Right ventricle myocardium inferior (tissue), 1 donor: ENCODE measurements at places on chromosomes 5 and 9.
A peak's percentile ranks its signal among the peaks of the same experiment; 100 is the strongest.

- no peak for DNase-seq
These were observed 142.2 kb upstream of the ABCA1 start for GRCh38 chr9:105070176-105070575.

- no peak for DNase-seq
These were observed 156.3 kb upstream of the MVB12B start for GRCh38 chr9:126170286-126170823.

DNA sequence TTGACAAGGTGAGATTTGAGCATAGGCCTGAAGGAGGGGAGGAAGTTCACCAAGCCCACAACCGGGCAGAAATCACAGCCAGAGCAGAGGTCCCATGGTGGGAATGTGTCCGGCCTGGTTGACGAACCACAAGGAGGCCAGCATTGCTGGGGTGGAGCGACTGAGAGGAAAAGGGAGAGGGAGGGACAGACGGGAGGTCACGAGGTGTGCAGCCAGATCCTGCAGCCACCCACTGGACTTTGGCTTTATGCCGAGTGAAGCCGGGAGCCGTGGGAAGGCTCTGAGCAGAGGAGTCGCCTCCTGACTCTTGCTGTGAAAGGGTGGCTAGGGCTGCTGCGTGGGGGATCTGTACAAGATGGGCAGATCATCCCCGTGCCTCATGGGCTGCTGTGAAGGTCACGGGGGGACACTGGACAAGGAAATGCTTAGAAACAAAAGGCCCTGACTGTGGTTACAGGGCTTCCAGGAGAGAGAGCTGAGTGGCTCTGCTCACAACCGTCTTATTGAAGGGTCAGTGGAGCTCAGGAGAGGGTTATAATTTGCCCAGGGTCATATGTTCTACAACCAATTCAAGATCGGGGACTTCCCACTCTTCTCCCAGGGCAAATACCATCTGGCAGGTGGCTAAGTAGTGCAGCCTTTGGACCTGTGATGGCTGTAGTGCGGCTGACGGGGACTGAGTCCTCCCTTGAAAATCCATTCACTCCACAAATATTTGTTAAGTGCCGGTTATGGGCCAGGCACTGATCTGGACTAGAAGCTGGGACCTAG, 15.6 kb upstream of the CD74 start:
- DNase-seq: peak; percentile 74

DNA sequence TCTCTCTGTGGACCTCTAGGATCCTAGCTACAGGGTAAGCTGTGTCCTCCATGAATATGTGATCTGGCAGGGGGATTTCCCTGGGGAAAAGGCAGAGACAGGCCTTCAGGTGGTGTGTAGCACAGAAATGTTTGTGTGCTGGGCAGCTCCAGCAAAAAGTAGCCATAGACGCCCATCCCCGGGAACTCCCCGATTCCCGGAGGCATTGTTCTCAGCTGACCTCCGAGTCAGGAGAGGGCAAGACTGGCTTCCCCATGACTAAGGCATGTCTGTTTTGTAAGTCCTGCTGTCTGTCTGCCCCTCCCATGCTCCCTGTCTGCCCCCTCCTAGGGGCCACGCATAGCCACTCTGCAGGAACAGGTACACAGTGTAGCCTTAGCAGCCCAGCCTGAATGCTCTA, 834.5 kb downstream of the PTPRD start:
- DNase-seq: no peak

DNA sequence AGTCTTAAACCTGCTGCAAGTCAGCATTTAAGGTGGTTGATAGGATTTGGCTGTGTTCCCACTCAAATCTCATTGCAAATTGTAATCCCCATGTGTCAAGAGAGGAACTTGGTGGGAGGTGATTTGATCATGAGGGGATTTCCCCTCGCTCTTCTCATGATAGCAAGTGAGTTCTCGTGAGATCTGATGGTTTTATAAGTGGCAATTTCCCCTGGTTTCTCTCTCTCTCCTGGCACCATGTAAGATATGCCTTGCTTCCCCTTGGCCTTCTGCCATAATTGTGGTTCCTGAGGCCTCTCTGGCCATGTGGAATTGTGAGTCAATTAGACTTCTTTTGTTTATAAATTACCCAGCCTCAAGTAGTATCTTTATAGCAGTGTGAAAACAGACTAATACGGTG, 84.3 kb upstream of the SMC2 start:
- no peak for DNase-seq

GRCh38 chr9:5895782-5896181, 5.1 kb downstream of the MLANA start:
- DNase-seq: no peak

DNA sequence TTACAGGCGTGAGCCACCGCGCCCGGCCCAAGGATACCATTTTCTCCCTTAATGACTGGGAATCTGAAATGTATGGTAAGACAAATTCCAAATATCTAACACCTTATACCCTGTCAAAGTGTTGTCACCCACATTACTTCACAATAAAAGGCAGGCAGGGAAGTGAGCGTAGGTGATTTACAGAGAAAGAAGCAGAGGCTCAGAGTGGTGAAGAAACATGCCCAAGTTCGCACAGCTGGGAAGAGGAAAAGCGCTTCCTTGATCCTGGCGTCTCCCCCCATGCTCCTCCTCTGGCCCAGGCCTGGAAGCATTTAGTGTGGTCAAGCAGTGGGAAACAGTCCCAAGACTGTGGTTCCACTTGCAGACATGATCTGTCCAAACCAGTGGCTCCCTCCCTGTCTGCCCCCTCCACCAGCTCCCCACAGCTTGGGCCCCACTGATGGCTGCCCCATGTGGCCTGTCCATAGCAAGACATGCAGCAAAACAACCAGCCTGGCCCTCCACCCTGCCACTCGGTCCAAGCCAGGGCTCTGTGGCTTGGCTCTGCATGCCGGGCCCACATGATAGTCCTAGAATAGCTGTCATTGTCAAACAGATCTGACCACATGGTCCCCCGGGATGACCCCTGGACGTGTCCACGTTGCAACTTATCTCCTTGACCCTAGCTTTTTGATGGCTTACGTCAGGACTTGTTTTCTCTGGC, 107.2 kb downstream of the TTLL11 start:
- DNase-seq: peak; percentile 76

GRCh38 chr5:141691286-141691866, 9.3 kb upstream of the ARAP3 start:
- no peak for DNase-seq

DNA sequence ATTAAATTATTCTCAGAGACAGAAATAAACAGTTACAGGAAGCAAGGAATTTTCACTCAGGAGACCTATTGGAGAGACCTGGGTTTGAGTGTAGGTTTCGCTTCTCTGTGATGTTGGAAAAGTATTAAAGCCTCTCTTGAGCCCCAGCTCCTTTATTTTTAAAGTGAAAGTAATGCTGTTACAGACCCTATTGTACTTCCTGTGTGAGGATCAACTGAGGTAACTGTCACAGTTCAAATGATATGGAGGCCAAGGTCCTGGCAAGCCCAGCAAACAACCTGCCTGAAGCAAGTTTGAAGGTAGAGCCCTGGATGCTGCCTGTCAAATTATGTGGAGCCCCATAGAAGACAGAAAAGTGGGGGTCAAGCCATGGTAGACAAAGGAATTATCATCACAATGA, 7.9 kb upstream of the HACD4 start:
- no peak for DNase-seq

DNA sequence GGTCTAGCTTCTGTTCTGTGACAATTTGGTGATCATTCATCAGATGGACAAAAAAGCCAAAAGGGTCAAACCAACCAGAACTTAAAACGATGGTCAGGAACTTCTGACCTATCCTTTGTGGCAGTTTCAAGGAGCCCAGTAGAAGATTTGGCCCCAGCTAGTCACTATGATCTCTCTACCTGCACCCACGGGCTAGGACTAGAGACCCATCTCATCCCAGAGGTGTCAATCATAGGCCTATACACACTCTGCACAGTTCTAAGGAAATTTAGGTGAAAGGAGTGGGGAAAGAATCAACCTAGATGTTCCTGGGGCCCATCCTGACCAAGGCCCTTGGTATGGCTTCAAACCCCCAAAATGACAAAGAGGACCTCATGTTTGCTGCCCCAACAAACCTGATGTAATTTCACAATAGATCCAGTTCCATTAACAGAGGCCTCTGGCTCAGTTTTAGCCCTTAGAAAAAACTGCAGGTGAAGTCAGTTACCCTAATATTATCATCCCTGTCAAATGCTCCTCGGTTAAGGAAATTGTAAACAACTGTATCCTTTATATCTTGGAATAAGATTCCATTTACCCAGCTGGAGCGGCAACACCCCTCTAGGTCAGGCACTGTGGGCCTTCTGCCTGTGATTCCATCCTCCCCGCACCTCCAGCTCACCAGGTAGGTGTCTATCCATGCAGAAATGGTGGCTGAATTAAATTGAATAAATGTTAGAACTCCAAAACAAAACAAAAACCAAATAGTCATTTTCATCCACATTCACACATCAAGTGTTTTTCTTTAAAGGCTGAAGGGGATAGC, 138.7 kb downstream of the ENC1 start:
- no peak for DNase-seq

DNA sequence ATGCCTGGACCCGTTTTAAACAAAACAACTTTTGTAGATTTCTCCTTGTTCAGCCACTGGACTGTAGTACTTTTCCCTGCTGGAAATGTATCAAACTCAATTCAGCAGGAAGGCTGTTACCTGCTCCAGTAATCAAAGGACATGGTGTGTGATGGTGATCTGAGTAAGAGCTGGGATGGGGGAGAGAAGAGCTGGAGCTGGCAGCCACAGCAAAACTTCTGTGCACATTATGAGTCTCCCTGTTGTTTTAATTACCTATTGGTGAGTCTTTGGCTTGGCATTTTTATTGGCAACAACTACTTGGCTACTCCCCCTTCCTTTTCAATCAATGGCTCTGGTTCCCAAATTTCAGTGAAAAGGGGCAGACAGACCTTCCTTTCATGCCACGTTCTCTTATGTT, 9.7 kb downstream of the NREP start:
- no peak for DNase-seq

DNA sequence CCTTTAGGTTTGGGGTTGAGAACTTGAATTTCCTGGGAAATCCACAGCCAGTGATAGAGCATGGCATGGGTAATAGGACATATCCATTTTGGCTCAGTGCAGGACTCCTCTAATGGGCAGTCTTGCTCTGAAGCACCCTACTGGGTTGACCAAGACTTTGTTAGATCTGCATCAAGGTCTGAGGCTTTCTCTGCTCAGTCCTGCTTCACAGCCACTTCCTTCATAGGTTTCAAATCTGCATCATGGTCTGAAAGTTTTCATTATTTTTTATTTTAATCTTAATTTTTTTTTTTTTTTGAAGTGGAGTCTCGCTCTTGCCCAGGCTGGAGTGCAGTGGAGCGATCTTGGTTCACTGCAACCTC, 36.5 kb downstream of the KIF2A start:
- no peak for DNase-seq

- DNase-seq: no peak
These were observed 7.0 kb downstream of the FSTL4 start for GRCh38 chr5:133605323-133605722.

GRCh38 chr5:159316519-159317383, 13.5 kb downstream of the IL12B start:
- DNase-seq: no peak

GRCh38 chr5:158492841-158493242, 606.9 kb downstream of the EBF1 start:
- no peak for DNase-seq

DNA sequence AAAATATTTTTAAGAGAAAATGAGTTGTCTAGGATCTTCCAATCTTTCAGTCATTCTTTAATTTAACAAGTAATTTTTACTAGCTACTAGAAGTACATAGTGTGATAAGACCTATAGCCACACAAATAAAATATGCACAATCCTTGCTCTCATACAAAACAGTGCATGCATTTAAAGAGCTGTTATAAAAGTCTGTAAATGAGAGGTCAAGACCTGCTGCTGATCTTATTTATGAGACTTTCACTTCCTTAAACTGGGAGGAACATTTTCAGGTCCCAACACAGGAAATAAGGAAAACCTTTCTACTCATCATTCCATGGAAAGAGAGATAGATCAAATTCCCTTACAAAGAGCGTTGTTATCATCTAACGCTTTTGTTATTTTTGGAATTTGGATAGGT, 54.2 kb upstream of the PAM start:
- DNase-seq: no peak

- no peak for DNase-seq
These were observed 210.9 kb downstream of the AOPEP start for GRCh38 chr9:94937214-94937903.

DNA sequence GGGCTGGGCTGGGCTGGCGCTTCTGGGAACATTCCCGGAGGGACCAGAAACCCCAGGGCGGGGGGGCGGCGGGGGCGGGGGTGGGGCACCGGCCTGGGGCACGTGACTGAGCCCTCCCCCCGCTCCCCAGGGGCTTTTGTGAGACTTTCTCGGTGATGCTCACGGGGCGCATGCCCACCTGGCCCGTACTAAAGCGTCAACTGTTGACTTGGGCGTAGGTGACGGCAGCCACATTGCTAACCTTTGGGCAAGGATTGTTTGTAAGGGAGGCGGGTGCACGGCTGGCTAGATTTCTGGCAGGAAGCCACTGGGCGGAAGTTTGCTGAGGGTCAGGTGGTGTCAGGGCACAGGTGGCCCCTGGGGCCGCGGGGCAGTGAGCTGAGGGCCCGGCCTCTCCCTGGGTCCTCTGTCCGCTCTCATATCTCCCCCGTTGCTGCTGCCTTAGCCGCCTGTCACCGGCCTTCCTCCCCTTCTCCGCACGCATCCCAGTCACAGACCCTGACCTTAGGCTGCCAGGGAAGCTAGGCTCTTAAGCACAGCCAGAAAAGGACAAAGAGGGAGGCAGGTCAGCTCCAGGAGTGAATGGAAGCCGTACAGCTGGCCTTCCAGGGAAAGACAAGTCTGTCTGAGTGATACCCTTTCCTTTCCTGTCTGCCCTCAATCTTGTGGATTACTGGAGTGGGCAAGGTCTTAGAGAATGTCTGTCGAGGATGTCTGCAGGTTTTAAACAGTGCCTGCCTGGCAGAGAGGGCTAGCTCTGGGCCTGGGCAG, 812 bp downstream of the CACFD1 start:
- DNase-seq: no peak

GRCh38 chr9:133109931-133110650, 10.9 kb downstream of the RALGDS start:
- DNase-seq: peak; percentile 27

- DNase-seq: no peak
These were observed 21.7 kb downstream of the ARL15 start for GRCh38 chr5:54288568-54289217.

- DNase-seq: peak; percentile 68
These were observed 848 bp downstream of the RAD50 start for GRCh38 chr5:132557478-132558172.

DNA sequence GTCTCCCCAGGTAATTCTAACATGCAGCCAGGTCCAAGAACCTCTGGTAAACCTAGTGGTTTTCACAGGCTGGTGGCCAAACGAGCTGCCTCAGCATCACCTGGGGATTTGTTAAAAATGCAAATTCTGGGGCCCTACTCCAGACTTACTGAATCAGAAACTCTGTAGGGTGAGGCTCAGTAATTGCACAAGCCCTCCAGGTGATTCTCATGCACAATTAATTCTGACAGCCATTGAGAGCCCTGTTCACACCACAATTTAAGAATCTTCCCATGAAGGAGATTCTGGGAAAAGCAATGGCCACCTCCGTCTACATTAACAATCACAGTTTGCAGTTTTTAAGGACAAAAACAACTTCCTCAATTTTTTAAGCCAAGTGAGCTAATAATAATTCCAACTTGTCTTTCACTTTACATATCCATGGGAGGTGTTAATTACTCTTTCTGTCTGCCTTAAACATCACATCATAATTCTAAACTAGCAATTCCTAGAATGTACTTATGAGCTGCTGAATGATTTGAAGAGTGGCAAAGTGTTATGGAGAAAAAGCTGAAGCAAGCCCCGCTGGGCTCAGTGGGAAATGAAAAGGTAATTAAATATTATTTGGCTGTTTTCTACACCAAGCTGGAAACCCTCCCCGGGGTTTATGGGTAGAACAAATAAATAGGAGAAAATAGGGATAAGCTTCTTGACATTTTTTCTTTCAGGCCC, 70.0 kb downstream of the GLDC start:
- DNase-seq: no peak
